Stimulated activated naive B cell treated with anti-CD40 and anti-IgM and Interleukin-4, amounts not matched to agents 10 μg/mL and 1 μg/mL and 100 μg/mL, for 72 hours (primary cell): ENCODE measurements at places on chromosomes 4 and X.
A peak's percentile ranks its signal among the peaks of the same experiment; 100 is the strongest.

GRCh38 chr4:140642674-140643437 is 74.1 kb upstream of the UCP1 start:
- no peak overlapping the region for H3K4me3 ChIP-seq
- H3K27ac ChIP-seq = no peak overlapping the region
- peaks cover 38% of the 10 kb centered on the region for H3K36me3 ChIP-seq
- no peaks in the 10 kb centered on the region for H3K4me1 ChIP-seq
- DNase-seq = no peak

GRCh38 chr4:153684971-153685371 is 891 bp downstream of the TLR2 start:
- peak overlapping the region; percentile 87 for H3K4me3 ChIP-seq
- H3K27ac ChIP-seq = peak overlapping the region; percentile 56
- peaks cover 21% of the 10 kb centered on the region for H3K36me3 ChIP-seq
- H3K27me3 ChIP-seq = peaks cover 15% of the 10 kb centered on the region
- peaks cover 10% of the 10 kb centered on the region for H3K4me1 ChIP-seq

DNA sequence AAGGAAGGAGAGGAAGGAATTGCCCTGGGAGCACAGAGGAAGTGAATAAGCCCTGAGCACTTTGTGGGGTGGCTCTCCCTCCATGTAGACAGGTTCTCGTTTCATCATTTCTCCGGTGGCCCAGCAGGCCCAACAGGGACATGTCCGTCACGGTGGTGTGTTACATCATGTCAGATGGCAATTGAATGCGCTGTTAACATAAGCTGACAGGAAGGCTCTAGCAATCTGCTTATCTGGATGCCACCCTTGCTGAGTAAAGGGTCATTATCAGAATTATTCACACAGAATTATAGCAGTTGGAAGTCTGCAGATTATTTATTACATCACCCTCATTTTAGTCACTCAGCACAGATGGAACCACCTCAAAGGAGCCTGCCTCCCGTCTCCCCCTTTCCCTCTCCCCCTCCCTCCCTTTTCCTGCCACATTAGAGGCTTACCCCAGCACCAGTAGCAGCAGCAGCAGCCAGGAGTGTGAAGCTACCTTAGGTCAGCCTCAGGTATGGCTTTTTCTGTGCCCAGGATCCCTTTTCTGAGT is 124.3 kb upstream of the TRIM2 start:
- H3K27ac ChIP-seq = no peak overlapping the region
- peaks cover 26% of the 10 kb centered on the region for H3K4me1 ChIP-seq
- H3K36me3 ChIP-seq = no peaks in the 10 kb centered on the region
- no peak overlapping the region for H3K4me3 ChIP-seq
- peaks cover 8% of the 10 kb centered on the region for H3K27me3 ChIP-seq

GRCh38 chr4:54961357-54961975 is 163.9 kb downstream of the KDR start:
- no peak overlapping the region for H3K27ac ChIP-seq
- H3K4me3 ChIP-seq = no peak overlapping the region
- no peaks in the 10 kb centered on the region for H3K36me3 ChIP-seq

GRCh38 chr4:93772858-93773257 is 55.7 kb upstream of the ATOH1 start:
- no peaks in the 10 kb centered on the region for H3K4me1 ChIP-seq
- DNase-seq = no peak
- H3K27ac ChIP-seq = no peak overlapping the region
- peaks cover 5% of the 10 kb centered on the region for H3K27me3 ChIP-seq

GRCh38 chrX:13043138-13043537 is 1.3 kb downstream of the FAM9C start:
- no peak overlapping the region for H3K4me3 ChIP-seq
- peaks cover 12% of the 10 kb centered on the region for H3K27me3 ChIP-seq
- DNase-seq = no peak
- peaks cover 2% of the 10 kb centered on the region for H3K4me1 ChIP-seq

GRCh38 chr4:189771696-189772361 is 168.8 kb upstream of the FRG1 start:
- H3K4me1 ChIP-seq = no peaks in the 10 kb centered on the region
- H3K27me3 ChIP-seq = no peaks in the 10 kb centered on the region
- H3K36me3 ChIP-seq = no peaks in the 10 kb centered on the region
- no peak overlapping the region for H3K4me3 ChIP-seq
- no peak overlapping the region for H3K27ac ChIP-seq

- no peaks in the 10 kb centered on the region for H3K27me3 ChIP-seq
- DNase-seq = no peak
- no peaks in the 10 kb centered on the region for H3K36me3 ChIP-seq
- peaks cover 21% of the 10 kb centered on the region for H3K4me1 ChIP-seq
Observed at GRCh38 chrX:2511326-2511725, 10.6 kb upstream of the DHRSX start.

DNA sequence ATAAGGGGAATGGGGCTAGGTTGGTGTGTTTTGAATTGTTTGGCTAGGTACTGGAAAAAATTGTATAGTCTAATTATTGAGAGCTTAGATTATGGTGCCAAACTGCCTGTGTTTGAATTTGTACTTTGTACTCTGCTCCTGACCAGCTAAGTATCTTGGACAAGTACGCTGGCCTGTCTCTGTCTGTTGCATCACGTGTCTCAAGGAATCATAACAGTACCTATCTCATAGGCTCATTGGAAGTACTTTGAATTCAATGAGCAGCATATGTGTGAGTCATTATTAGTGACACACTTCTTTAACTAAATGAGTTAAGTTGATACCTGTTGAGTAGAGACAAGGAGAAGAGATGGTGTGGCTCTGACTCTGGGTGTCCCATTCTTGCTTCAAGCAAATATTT is 69.5 kb upstream of the MND1 start:
- no peak for DNase-seq
- peaks cover 2% of the 10 kb centered on the region for H3K4me1 ChIP-seq
- H3K27me3 ChIP-seq = no peaks in the 10 kb centered on the region
- no peaks in the 10 kb centered on the region for H3K36me3 ChIP-seq
- no peak overlapping the region for H3K4me3 ChIP-seq
- no peak overlapping the region for H3K27ac ChIP-seq
